Mammary epithelial cell (primary cell): ENCODE measurements at places on chromosomes 11 and 22. TPM values are rescaled to one million over a fixed set of nuclear protein-coding genes. Genes with fewer than 3 reads are reported as not detected.

Gene TRMT2A
- 42.6 and 44.1 TPM in 2 replicates for total RNA-seq

Gene VSIG10L2
- not detected in 2 replicates for total RNA-seq

Gene APBB1
- total RNA-seq, result 22.5 TPM

Gene PRAME
- total RNA-seq, result not detected

Gene PDXP
- total RNA-seq, result 5.8 TPM

Gene RANBP1
- total RNA-seq, result 166 and 211 TPM in 2 replicates

Gene SYCE3
- 2.0 TPM in 1 of 2 replicates, not detected in the other for total RNA-seq

Gene ABTB2
- 8.0 TPM for total RNA-seq

Gene KCNE3
- not detected in 2 replicates for total RNA-seq

Gene CEP126
- 2.6 and 2.8 TPM in 2 replicates for total RNA-seq
